ENCODE measurements at places on chromosomes 1 and 21. TPM values are rescaled to one million over a fixed set of nuclear protein-coding genes. Genes with fewer than 3 reads are reported as not detected.

DNA sequence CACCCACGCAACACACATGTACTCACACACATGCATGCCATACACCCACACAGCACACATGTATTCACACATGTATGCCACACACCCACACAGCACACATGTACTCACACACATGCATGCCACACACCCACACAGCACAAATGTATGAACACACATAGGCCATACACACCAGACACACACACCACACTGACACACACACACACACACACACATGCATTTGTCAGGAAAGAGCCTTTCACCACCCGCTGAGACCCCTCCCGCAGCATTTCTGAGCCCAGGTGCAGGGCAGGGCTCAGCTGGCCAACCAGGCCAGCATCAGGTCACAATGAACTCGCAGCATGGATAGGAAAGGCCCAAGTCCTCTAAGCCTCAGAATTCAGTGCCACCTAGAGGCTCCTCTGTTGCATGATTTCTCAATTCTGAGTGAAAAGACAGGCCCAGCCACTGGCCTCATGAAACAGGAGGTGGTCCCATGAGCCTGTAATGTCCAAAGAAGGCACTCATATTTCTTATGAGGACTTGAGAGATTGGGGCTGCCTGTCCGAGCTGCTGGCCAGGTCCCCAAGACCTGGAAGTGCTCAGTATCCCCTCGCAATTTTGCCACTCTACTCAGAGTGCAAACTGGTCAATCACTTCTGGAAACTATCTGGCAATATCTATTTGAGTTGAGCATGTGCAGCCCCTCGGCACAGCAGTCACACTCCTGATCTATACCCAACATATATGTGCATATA, 57.3 kb downstream of the PSMG1 start:
- DNase-seq: no peak

LAMB3 gene
- total RNA-seq: 1.00 TPM

INKA2 gene
- 15.9 TPM for total RNA-seq

- DNase-seq: no peak
Observed at GRCh38 chr1:46012236-46012635, 120.2 kb downstream of the PIK3R3 start.

DNA sequence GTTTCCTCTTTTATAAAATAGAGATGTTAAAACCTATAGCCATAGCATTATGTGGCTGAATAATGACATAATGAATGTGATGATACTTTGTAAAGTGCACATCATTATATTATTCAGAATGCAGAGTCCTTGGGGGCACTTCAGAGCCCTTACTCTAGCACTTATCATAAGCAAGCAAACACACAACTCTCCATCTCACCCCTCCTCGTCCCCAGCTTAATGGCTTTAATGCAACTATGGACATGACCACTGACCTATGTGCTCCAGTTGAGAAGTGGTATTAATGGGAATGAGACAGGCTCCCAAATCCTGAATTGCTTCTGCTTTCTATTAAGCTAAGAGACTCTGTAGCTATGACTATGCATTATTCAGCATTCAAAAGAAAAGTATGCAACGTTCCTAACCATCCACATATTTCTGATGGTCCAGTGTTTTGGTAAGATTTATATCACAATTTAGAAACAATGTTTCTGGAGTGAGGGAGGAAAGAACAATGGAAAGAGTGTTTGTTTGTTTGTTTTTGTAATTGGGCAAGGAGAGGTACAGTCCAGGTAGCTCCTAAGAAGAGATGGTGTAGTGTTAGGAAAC, 194.0 kb upstream of the PLXNA2 start:
- no peak for DNase-seq

CELA3A gene
- total RNA-seq: not detected

HNRNPCL2 gene
- not detected for total RNA-seq

DNA sequence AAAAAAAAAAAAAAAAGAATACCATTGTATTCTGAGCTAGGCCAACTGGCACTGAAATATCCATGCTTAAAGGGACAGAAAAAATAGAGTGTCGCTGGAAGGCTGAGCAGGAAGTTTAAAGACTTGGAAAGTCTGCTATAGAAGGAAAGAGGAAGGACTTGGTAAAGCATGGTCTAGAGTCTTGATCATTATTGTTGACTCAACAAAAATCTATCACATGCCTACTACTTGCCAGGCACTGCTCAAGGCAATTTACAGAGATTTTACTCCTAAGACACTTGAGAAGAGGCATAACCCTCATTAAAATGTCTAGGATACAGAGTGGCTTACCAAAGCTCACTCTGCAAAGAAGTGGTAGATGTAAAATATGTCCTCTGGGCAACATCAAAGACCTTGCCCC, 324.0 kb upstream of the DAB1 start:
- no peak for DNase-seq

- DNase-seq: peak; percentile 50
Observed at GRCh38 chr1:202625416-202626360, 84.6 kb downstream of the SYT2 start.

- no peak for DNase-seq
Observed at GRCh38 chr1:163196449-163196787, 6.3 kb downstream of the RGS5 start.

RAP1GAP gene
- 13.5 TPM for total RNA-seq

- DNase-seq: peak; percentile 64
Observed at GRCh38 chr1:211736351-211736915, 61.0 kb upstream of the NEK2 start.

- no peak for DNase-seq
Observed at GRCh38 chr1:66371233-66372005, 162.5 kb upstream of the SGIP1 start.

GRCh38 chr1:24713736-24714135, 31.5 kb upstream of the CLIC4 start:
- no peak for DNase-seq

DNA sequence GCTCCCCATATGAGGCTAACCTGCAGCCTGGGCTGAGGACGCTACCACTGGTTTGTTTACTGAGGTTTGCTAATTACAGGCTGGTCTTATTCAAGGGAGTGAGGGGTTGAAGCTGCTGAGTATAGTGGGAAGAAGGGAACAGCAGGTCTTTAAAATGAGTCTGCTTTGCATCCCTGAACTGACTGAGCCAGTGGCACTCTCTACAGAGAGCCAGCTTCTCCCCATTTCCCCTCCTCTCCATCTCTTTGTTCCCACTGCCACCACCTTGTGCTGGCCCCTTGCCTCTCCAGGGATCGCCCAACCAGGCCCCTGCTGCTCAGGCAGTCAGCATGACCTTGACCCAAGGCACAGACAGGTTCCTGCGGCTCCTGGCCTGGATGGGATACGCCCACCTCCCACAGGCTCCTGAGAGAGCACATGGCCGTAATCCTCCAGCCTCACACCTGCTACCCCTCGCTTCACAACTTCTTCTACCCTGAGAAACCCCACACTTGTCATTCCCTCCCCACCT, 45.0 kb downstream of the IER5 start:
- no peak for DNase-seq

GRCh38 chr1:56712150-56712549, 67.0 kb downstream of the PRKAA2 start:
- DNase-seq: no peak

RNF186 gene
- not detected for total RNA-seq

RRP1B gene
- 18.7 TPM for total RNA-seq

- DNase-seq: no peak
Observed at GRCh38 chr1:240104672-240105071, 13.0 kb downstream of the FMN2 start.
